ENCODE measurements at places on chromosomes 11 and 22.

DNA sequence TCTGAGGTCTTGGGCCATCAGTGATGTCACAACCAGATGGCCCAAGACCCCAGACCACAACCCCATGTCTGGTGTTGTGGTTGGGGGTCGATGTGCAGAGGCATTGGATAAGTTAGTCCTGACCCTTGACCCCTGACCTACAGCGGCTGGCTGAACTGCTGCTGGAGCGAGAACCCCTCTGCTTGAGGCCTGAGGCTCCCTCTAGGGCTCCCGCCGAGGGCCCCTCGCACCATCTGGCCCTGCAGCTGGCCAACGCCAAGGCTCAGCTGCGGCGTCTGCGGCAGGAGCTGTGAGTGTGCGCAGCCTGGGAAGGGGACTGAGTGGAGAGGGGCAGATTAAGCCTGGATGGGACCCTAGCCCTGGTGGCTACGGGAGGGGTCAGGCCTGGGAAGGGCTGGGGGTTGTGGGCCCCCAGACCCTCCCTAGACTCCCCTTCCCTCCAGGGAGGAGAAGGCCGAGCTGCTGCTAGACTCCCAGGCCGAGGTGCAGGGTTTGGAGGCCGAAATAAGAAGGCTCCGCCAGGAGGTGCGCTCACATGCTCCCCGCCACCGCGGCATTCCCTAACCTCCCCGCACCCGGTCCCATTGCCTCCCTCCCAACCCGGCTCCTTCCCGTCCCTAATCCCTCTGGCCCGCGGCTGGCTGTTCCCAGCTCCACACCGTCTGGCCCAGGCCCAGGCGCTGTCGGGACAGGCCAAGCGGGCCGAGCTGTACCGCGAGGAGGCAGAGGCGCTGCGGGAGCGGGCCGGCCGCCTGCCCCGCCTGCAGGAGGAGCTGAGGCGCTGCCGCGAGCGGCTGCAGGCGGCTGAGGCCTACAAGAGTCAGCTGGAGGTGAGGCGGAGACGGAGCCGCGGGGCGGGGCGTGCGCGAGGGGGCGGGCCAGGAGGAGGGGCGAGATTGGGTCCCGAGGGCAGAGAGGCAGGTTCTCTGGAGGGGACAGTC lies 2.1 kb downstream of the CCDC88B start:
- peak; percentile 96 for DNase-seq

GRCh38 chr11:34068111-34068510 lies 16.6 kb downstream of the CAPRIN1 start:
- DNase-seq, result no peak

DNA sequence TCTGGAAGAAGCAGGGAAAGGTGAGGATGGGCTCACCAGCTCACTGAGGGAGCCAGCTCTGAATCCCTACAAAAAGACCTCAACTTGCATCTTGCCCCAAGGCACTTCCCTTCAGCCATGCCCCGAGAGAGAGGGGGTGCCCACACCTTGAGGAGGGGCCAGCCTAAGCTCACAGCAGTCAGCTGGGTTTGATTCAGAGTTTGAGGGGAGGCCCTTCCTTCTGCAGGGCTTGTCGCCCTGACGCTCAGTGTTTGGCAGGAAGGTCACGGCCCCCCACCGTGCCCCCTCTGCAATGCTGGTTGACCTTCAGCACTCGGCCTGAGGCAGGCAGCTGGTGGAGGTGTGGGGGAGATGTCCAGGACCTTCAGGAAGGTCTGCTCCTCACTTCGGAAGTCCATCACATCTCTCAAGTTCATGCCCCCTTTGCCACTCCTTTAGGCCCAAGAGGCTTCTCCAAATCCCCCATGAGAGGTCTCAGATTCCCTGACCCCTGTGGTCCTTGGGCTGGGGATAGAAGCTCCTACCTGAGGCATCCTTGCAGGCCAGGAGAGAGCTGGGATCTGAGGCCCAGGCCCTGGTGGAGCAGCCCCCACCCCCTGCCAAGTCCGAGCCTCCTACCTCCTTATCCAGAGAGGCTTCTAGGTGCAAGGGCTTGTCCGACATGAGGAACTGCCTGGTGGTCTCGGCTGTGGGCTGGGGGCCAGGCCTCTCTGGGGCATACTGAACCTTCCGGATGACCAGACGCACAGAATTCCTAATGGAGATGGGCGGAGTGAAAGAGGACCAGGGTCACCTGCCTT lies 37.6 kb downstream of the TPBGL start:
- DNase-seq, result no peak

- no peak for DNase-seq
Measured at GRCh38 chr11:27348340-27348873, 14.6 kb downstream of the CCDC34 start.

DNA sequence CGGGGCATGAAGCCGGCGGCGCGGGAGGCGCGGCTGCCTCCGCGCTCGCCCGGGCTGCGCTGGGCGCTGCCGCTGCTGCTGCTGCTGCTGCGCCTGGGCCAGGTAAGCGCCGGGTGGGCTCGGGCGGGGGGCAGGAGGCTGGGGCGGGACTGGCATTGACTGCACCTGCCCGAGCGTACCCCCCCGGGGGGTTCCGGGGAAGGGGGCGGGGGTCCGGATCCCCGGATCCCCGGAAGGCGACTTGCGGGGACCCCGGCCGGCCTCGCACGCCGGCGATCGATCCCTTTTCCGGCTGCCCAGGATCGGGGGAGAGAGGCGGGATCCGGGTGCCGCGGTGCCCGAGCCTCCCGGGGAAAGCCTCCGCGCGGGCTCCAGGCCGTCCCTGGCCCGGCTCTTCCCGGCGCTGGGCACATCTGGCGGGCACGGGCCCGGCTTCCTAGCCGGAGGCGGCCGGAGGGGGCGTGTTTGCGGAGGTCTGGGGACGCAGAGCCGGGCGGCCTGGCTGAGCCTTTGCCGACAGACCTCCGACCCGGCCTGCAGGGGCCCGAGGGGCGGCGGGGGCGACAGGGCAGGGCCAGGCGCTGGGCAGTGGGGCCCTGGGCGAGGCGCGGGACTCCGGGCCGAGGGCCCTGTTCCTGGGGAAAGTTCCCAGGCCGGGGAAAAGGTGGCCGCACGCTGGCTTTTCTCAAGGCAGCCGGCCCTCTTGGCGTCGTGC lies 705 bp downstream of the PTPRJ start:
- DNase-seq, result peak; percentile 84

- no peak for DNase-seq
Measured at GRCh38 chr11:5367448-5368074, 16.1 kb upstream of the OR51M1 start.

DNA sequence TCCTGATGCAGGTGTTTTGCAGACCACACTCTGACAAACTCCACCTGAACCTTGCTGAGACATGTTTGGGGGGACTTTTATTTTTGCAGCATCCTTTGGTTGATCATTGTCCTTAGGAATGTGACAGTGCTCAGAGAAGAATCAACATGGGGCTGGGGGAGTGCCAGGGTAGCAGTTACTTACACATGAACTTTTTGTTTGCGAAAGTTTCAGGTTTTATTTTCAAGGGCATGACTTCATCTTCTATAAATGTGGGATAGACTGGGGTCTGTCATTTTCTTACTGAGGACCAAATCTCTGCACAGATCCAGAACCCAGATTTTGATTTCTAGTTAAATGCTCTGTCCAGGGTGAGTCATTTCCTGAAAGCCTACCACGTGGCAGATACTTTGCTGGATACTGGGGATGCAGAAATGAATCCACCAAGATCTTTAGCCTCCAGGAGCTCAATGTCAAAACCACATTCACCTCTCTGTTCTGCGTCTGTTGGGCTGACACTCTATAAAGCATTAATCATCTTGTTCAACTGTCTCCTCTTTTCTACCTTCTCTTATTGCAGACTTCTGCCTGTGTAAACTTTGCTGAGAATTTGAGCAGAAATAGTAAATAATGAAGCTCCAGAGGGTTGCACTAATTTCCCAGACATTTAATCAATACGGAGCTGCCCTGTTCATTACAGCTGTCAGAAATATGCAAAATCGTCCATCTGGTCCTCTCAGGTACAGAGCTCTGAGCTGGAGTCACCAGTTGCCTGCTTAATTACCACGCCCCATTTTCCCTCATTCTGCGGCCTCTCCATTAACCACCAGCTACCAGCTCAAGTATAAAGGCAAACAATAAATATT lies 387.9 kb downstream of the MIAT start:
- peak; percentile 73 for DNase-seq

DNA sequence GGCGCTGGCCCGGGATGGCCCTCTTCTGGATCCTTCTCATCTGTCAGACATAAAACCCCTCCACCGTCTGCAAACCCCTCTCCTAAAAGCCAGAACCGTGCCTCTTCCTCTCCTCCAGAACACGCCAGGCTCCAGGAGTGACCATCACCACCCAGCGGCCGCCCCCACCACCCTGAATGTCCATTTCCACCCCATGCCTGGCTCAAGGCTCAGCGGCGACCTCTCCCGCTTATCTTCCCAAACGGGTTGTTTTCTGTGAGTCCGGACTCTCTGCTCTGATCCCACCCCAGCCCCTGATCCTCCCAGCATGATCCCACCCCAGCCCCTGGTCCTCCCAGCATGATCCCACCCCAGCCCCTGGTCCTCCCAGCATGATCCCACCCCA lies 37.6 kb downstream of the CELSR1 start:
- no peak for DNase-seq

DNA sequence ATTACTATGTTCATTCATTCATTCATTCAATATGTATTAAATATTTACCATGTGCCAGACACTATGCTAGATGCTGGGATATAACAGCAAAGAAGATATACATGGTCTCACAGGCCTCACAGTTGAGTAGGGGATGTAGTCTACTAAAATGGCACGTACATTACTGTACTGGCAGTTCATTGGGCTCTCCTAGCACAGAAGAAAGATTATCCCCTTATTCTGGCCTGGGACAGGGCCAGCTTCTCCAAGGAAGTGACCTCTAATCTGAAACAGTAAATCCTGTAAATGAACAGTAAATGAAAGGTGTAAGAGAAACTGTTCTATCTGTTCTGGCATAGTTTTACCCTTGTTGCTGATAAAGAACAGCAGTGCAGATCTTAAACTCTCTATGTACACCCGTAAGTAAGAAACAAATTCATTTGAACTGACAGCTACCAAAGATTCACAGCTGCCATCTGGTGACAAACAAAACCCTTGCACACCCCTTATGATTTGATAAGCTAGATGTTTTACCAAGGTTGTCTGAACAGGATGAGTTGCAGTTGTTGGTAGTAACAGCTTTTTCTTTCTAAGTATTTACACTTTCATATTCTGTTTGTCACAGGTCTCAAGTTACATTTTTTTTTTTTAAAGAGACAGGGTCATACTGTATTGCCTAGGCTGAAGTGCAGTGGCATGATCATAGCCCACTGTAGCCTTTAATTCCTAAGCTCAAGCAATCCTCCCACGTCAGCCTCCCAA lies 263.1 kb downstream of the TMEM135 start:
- DNase-seq, result no peak

DNA sequence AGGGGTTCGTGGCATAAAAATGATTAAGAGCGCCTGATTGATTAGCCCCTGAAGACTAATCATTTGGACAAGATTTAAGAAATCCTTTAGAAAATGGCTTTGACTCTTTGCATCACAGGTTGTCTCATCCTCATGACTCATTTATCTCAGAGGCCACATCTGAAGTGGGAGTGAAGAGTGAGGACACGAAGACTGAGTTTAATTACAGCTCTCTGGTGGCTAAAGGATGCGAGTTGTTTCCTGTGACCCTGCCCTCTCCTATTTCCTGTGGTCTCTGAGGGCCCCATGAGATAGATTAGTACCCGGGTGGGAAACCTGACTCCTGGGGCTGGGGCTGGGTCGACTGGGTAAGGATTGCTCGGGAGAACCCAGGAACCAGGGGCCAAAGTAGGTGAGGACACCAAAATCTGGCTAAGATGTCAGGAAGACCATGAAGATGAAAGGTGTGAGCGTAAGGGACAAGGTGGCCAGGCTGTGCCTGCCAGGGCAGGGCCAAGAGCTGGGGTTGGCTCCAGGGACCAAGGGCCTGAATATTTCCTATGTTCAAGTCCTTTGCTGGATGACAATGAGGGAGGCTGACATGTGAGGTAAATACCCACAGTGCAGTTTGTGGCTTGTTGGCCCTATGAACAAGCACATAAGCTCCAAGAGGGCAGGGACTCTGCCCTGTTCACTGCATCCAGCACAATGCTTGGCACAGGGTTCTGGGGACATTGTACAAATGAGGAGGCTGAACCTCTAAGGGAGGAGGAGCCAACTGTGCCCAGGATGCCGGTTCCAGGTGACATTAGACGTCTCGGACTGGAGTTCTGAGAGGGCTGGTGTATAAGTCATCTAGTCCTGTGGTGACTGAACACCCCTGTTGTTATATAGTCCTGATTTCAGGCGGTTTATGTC lies 3.6 kb downstream of the OTOG start:
- no peak for DNase-seq

- peak; percentile 5 for DNase-seq
Measured at GRCh38 chr11:17640493-17641164, 78.7 kb upstream of the MYOD1 start.

DNA sequence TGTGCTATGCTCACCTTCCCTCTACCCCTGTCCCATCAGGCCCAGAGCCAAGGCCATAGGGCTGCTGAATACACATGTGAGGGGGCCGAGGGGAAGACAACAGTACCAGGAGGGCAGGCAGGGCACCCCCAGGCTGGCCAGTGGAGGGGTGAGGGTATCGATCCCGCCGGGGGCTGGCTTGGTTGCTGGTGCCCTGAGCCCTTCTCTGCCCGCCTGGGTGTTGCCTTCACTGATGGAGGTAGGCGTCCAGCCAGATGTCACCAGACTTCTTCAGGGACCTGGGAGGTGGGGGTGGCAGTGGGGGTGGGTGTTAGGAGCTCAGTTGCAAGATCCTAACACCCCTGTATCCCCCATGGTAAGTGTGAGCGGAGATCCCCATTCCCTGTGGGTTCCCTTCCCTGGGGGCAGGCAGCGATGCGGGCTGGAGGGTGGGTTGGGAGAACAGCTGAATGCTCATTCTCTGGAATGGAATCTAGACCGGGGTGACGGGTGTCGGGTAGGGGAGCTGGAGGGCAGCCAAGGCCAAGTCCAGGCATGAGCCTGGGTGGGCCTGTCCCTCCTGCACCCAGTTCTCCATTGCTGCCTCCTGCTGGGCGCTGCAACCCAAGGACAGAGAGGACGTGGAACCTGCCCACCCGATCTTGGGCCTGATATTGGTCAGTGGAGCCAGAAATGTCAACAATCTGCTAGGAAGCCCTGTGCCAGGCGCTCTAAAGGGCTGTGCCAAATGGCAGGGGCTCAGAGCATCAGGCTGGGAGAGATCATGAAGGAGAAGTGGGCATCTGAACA lies 17.6 kb downstream of the FADS3 start:
- DNase-seq, result no peak

GRCh38 chr22:24984122-24984521 lies 31.6 kb downstream of the KIAA1671 start:
- DNase-seq, result no peak

GRCh38 chr11:121358760-121359159 lies 66.2 kb downstream of the SC5D start:
- no peak for DNase-seq

DNA sequence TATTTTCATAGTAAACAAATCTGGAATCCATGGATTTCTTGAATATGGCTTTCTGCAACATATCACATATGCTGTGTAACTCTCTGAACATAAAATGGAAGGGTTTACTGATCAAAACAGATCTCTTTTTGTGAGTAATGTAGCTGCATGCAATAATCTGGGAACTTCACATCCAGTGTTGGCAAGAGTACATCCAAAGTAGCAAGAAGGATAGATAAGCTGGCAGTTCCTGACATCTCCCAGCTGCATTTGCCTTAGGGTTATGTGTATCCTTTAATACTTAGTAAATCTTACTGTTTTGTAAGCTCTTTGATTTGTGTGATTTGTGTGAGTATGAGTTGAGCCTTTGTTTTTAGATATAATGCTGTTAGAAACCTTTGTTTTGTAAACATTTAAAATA lies 280.4 kb upstream of the CNTN5 start:
- no peak for DNase-seq

- no peak for DNase-seq
Measured at GRCh38 chr11:84106541-84106940, 820.4 kb upstream of the CCDC90B start.

- DNase-seq, result no peak
Measured at GRCh38 chr11:133949129-133949528, 7.6 kb downstream of the IGSF9B start.

- no peak for DNase-seq
Measured at GRCh38 chr22:44671742-44672141, 30.3 kb upstream of the PRR5 start.

All from GM03348 (cell line).